ENCODE measurements at places on chromosomes 2 and 18.
A peak's percentile ranks its signal among the peaks of the same experiment; 100 is the strongest.

DNA sequence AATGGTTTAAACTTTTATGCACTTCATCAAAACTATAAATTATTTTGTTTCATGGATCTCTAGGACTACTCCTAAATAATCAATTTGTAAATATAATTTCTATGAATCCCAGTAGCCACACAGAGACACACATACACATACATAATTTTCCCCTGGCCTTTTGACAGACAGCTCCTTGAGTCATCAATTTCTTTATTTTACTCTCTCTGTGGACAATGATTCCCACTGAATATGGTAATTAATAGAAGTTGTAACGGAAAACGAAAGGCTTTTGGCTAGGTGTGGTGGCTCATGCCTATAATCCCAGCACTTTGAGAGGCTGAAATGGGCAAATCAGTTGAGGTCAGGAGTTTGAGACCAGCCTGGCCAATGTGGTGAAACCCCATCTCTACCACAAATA is 235.1 kb downstream of the EPHA4 start:
- no peak for DNase-seq

GRCh38 chr18:46630160-46630559 is 26.9 kb downstream of the LOXHD1 start:
- DNase-seq = no peak

DNA sequence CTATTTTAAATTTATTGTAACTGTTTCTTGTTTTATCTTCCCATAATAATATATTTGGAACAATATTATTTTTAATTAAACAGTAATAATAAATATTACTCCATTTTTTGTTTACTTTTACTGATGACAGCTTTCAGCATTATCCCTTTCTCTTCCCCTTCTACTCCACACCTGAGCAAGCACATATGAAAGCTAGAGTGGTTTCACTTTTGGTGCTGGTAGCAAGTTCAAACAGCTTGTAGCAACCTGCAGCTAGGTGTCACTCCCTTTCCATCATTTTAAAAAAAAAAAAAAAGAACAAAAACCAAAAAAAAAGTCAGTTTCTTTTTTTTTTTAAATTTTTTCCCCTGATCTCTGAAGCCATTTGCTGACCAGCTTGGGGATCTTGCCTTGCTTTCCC is 801.8 kb downstream of the CCDC85A start:
- DNase-seq = no peak

DNA sequence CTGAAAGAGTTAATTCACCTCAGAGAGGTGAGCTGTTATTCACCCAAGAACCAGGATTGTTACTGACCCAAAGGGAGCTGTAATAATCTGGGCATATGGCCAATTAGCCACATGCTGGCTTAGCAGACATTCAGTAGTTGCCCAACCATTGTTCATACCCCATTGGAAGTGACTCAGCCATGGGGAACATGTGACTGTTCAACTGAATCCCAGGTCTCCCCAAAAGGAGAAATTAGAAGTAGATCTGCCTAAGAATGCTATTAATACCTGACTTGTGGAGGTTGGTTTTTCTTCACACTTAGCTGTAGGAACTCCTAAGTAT is 272.6 kb upstream of the UBE2E3 start:
- DNase-seq = no peak

DNA sequence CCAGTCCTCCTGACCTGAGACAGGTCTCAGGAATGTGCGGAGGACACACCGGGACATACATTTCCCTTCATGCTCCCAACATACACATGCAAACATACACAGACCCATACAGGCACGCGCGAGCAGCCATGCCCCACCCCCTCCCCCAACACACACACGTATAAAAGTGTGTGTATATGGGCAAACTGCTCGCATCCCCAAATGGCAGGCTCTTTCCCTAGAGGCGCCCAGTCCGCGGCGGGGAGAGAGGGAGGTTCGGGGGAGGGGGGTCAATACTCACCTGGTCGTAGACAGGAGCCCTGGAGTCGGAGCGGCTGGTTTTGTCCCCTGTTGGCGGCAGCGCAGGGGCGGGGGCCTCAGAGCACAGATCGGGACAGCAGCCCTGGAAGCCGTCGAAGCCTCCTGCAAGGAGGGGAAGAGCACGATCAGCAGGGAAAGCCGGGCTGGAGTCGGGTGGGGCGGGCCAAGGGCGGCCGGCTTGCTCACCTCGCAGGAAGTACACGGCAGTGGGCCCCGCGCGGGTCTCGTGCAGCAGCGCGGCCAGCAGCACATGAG is 682 bp downstream of the DUSP2 start:
- DNase-seq = peak; percentile 30

GRCh38 chr2:68696554-68696953 is 38.1 kb upstream of the ARHGAP25 start:
- no peak for DNase-seq

GRCh38 chr2:33672896-33673295 is 73.8 kb upstream of the FAM98A start:
- no peak for DNase-seq

- no peak for DNase-seq
Observed at GRCh38 chr2:180955101-180955500, 25.3 kb upstream of the UBE2E3 start.

DNA sequence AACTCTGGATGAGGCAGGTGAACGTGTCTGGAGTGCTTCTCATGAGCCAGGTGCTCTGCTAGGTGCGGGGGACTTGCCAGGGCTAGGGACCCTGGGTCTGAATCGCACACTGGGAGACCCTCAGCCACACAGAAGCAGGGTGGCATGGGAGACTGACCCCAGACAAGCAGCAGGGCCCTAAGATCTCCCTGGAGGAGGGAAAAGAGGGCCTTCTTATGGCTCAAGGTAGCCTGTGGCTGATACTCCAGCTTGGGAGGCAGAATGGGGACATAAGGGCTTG is 12.8 kb upstream of the CIB4 start:
- no peak for DNase-seq

All from activated CD4-positive, CD25-positive, alpha-beta regulatory T cell treated with anti-CD3 and anti-CD28 coated beads, Interleukin-2, amount 50 U/mL, for 16 hours (primary cell).